Iris pigment epithelial cell (primary cell): ENCODE measurements at places on chromosomes 4 and X.

- peak; percentile 82 for DNase-seq
These were observed 52.4 kb upstream of the TRIM2 start for GRCh38 chr4:153151535-153152455.

GRCh38 chr4:182261651-182262223 lies 18.5 kb downstream of the TENM3 start:
- DNase-seq: no peak

DNA sequence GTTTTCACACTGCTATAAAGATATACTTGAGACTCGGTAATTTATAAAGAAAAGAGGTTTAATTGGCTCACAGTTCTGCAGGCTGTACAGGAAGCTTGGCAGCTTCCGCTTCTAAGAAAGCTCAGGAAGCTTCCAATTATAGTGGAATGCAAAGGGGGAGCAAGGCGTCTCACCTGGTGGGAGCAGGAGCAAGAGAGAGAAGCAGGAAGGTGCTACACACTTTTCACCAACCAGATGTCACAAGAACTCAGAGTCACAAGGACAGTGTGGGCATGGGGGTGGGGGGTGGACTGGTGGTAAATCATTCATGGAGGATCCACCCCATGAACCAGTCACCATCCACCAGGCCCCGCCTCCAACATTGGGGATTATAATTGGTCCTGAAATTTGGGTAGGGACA lies 22.8 kb downstream of the HMGB2 start:
- DNase-seq: no peak

- DNase-seq: peak; percentile 62
These were observed 47.2 kb upstream of the TMEM33 start for GRCh38 chr4:41887821-41888686.

DNA sequence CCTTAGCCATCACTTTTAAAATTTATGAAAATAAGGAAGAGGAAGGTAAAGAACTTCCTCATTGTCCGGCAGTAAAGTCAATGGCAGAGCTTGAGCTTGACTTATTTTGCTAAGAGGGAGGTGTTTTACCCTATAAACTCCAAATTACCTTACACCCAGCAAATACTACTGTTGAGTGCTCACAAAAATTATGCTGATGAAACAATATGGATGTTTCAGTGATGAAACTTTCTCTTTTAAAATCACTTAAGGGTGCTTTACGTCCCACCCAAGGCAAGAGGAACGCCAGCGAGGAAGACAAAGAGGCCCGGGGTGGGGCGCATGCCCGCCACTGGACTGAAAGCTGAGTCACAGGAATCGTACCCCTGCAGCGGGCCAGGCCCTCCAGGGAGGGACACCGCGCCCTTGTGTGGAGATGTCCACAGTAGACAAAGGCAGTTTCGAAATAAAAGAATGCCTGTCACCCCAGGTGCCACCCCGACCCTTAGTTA lies 560 bp upstream of the TMSB4X start:
- DNase-seq: peak; percentile 62

DNA sequence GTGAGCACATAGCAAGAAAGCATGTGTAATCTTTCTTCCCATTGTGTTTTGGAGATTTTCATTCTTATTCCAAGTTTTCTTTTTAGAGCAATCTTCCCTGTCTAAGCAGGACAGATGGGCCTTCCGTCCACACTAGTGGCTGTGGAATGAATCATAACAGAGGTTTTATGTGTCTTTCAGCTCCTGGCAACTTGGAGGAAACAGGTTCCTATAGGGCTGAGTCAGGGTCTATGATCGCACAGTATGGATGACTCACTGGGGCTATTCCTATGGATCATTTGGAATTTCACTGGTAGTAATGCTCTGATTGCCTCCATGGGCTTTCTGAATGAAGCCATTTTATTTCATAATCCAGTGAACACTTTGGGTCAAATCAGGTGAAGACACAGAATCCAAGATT lies 51.8 kb upstream of the CBLL2 start:
- DNase-seq: peak; percentile 60

- DNase-seq: peak; percentile 16
These were observed 178.9 kb upstream of the VEGFC start for GRCh38 chr4:176971576-176972115.

GRCh38 chr4:153497091-153497531 lies 31.0 kb downstream of the TMEM131L start:
- peak; percentile 68 for DNase-seq

GRCh38 chr4:189850239-189850856 lies 90.3 kb upstream of the FRG1 start:
- no peak for DNase-seq

DNA sequence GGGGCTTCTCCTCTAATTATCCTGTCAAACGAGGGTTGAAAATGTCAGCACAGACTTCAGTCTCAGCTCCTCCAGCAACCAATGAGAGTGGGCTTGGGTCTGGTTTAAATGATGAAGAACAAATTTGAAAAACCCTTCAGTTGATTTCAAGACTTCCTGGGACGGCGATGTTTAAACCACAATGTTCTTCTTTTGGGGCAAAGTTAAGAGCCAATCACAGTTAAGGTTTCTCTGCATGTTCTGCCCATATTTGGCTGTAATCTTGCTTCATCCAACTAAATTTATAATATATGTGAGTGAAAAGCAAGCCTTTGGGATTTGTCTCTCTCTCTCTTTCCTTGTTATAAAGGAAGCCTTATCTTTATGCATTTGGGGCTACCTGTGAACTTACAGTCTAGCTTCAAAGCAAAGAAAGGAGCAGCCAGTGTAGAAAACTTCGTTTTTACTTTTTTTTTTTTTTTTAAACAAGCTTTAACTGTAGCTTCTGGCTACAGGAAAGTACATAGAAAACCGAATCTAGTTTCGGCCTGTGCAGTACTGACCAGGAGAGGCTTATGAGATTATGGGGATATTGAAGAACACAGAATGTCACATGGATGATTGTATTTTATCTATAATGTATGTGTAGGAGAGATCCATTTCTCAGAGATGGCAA lies 46.8 kb upstream of the FAM9C start:
- peak; percentile 68 for DNase-seq
